DMS 273 treated with DMSO at 0.1 percent for 48 hours (cell line): ENCODE measurements at places on chromosomes 3 and 15.

DNA sequence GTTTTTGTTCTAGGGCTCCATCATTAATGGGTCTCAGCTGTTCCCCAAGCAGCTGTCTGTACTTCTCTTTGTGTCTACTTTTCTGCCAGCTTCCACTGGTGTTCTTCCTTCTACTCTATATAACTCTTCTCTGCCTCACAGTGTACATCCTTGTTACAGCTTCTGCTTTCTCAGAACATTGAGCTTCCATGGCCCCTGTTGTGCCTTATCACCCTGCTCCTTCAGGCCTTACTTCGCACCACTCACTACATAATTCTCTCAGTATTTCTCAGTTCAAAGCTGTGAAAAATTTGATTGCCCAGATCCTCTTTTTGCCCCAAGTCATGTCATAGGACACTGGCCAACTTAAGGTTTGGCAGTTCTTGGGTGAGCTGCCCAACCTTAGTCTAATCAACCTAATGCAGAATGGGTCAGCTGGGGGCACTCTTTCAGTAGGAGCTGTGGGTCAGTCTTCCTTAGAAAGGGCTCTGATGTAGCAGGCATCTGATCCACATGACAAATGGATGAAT, 28.9 kb downstream of the CSTA start:
- no peak for DNase-seq

- no peak for DNase-seq
Measured at GRCh38 chr3:168865022-168865551, 769.4 kb upstream of the GOLIM4 start.

DNA sequence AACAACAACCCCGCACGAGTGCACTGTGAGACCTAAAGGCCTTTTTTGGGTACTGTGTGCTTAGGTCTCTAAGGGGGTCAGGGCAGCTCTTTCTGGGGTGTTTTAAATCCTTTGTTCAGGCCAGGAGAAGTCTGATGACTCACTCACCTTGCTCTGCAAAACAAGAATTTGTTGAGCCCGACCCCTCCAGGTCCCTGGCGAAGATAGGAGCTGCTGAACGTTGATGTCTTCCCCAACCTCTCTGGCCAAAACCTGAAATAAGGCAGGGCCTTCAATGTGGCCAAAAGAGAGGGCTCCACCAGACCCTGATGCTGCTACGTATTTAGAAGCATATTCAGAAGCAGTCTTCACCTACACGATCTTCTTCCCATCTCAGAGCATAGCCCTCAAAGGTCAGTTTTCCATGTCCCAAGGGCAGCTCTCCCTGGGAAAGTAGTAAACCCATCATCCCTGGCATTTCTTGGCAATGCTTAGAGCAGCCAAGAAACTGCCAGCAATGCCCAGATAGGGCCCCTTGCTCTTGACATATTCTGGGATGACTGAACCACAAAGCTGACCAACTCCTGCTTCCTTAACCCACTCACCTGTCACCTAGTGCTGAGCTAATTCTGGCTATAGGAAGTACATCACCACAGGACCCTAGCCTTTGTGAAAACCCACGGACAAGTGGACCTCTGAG, 27.1 kb downstream of the CCDC13 start:
- no peak for DNase-seq

DNA sequence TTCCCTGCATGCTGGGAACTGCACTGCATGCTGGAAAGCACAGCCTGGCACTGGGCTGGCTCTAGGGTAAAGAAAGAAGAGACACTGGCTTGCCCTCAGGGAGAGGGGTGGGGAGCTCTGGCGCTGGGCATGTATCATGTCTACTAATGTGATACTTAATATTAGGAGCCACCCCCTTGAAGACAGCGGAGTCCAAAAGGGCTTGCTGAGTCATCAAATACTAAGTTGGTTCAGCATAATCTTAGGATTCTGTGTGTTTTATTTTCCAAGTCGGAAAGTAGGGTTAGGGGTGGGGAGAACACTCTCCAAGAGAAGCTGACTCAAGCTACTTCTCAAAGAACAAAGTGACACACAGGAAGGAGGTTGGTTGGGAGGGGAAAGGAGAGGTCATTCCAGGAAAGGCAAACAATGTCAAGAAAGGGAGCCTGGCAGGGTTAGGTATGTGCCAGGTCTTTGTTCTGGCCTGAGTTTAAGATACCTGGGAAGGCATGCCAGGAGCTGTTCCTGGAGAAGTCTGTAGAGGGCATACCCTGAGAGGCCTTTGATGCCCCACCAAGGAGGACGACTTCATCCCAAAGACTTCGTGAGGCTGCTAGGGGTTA, 237.8 kb upstream of the NR2E3 start:
- DNase-seq = no peak

GRCh38 chr3:111954228-111954990, 24.4 kb upstream of the ABHD10 start:
- no peak for DNase-seq

DNA sequence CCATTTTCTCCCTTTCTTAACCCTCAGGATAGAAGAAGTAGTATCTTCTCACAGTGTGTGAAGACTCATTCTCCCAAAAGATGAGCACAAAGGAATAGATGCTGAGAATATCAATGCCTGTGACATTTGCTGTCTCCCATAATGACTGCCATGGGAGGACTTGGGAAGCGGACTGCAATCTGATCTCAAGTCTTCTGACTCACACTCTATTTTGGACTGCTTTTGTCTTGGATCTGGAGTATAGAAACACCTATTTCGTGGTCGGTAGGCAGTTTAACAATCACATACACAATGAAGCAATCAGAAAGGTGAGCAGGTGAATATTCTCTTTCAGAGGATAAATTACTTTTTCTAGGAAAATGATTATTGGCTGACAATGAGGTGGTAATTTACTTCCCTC, 852.0 kb downstream of the FHIT start:
- DNase-seq = no peak

GRCh38 chr15:58506783-58507668, 75.2 kb downstream of the LIPC start:
- DNase-seq = no peak

DNA sequence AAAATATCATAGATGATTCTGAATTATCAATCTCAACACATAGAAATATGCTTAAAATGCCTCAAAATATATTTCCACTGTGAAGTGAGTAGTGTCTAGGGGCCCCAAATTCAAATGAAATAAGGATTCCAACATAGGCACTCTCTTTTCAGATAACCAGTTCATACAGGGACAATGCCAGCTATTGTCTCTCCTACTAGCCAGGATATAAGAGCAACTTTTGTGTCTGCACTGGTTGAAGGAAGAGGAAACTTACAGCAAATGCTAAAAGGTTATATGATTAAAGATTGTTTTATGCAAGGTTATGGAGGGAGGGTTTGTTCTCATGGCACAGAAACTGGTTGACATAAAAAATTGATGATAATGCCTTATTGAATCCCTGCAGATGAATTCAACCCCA, 579.4 kb upstream of the ALCAM start:
- DNase-seq = no peak

DNA sequence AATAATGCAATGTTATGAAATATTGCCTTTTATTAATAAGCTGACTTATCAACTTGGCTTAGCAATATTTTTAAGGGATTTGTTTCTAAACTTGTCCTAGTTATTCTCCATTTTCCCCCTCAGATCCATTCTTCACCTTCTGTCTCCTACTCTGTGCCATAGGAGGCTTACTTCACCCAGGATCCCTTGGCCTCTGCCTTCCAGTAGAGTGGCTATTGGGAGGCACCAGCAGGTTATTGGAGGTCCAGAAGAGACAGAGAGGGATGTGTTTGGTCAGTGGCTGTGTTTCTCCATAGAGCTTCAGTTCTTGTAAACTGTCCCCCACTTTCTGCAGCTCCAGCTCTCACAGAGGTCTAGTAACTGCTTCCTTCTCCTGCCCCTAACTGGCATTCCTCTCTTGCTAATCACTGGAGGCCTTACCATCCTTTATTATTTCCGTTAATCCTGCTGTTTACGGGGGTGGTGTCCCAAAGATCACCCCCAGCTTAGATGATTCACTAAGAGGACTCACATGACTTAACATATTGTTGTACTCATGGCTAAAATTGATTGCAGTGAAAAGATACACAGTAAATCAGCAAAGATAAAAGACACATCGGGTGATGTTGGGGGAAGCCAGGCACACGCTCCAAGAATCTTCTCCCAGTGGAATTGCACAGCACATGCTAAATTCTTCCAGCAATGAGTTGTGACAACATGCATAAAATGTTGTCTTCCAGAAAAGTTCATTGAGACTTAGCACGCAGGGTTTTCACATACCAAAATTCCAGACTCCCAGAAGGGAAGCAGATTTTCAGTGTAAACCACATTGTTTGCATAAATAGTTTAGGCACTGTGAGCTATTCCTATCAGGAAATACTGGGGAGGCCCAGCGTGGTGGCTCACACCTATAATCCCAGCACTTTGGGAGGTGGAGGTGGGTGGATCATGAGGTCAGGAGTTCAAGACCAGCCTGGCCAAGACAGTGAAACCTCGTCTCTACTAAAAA, 67.5 kb downstream of the RPL22L1 start:
- no peak for DNase-seq

DNA sequence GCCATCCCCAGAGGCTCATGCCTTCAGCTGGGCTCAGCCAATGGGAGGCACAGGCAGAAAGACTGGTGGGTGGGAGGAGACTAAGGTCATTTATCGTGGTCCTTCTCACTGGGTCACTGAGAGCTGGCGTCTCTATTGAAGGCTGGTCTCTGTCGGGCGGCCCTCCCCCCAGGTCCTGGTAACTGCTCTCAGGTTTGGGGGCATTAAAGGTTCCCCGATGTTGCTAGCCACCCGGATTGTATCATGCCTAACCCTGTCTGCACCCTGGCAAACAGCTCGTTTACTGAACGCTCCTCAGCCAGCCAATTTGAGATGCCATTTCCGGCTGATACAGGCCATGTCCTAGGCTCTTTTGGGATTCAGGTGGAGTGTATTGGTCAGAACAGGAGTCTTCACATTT, 10.5 kb downstream of the SELENOS start:
- DNase-seq = no peak

GRCh38 chr3:36686516-36686915, 77.8 kb downstream of the DCLK3 start:
- no peak for DNase-seq
